ENCODE measurements at places on chromosomes 7 and 10.

- DNase-seq, result peak; percentile 79
These were observed 73.9 kb downstream of the CXCL12 start for GRCh38 chr10:44310762-44311562.

- no peak for DNase-seq
These were observed 22.1 kb downstream of the ANTXRL start for GRCh38 chr10:46308666-46309450.

- peak; percentile 32 for DNase-seq
These were observed 39.7 kb downstream of the TES start for GRCh38 chr7:116249969-116250553.

GRCh38 chr7:53094827-53095226, 59.4 kb downstream of the POM121L12 start:
- no peak for DNase-seq

GRCh38 chr7:106175507-106175906, 63.4 kb upstream of the SYPL1 start:
- no peak for DNase-seq

- DNase-seq, result peak; percentile 81
These were observed 83.2 kb upstream of the KIF5B start for GRCh38 chr10:32139223-32140073.

GRCh38 chr7:47478017-47478344, 103.9 kb downstream of the TNS3 start:
- DNase-seq, result no peak

- DNase-seq, result no peak
These were observed 37.0 kb upstream of the DNAJB6 start for GRCh38 chr7:157299613-157300368.

DNA sequence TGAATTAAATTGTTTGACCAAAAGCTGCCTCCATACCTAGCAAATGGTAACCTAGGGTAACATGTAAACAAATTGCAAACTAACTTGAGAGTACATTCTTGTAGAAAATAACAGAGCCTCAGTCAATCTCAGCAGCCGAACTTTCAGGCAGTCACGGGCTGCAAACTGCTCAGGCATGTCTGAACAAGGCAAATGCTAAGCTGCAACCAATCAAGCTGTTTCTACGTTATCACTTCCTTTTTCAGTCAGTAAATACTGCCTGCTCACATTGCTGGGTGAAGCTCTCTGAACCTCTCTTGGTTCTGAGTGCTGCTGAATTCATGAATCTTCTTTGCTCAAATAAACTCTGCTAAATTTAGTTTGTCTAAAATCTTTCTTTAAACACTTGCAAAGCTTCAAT, 1212.4 kb downstream of the SORCS1 start:
- DNase-seq, result peak; percentile 42

GRCh38 chr7:147472556-147472955, 1118.0 kb upstream of the C7orf33 start:
- no peak for DNase-seq

DNA sequence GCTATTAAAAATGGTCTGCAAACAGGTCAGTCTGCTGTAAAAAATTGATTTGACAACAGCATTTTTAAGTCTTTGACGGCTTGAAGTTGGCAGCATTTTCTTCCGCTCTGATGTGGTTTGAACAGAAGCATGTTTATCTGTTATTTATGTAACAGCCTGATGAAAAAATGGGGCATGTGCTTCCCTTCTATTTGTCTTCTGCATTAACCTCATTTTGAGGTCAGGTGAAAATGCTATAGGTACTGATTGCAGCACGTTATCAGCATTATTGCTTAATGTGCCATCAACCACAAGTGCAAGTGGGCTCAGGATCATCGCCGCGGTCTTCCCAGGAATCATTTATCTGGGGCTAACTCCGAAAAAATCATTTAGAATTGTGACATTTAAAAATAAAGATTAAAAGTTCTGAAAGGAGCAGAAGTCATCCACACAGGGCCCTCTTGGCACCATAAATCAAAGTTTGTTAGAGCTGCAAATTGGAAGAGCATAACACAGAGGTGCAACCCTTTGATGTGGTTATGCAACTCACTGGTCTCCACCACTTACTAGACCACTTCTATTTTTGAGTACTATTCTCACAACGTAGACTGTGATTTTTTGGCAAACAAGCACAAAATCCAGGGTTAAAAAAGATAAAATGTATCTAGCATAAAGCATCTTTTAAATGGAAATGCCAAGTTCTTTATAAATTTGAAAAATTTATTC, 307.7 kb downstream of the MDFIC start:
- no peak for DNase-seq

DNA sequence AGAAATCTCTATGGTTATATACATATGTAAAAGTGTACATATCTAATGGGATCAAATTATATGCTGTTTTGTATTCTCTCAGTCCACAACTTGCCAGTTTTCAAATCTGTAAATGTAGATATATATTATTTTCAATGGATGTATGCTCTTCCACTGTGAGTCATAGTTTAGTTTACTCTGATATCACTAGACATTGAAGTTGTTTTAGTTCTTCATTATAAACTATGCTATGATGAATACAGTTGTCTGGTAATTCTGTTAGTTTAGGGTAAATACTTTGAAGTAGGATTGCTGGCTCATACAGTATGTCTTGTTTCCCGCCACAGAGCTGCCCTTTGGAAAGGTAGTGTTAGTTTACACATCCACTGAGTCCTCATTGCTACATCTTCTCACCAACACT, 25.2 kb downstream of the SDK1 start:
- DNase-seq, result no peak

GRCh38 chr7:69898189-69898588, 299.9 kb downstream of the AUTS2 start:
- peak; percentile 17 for DNase-seq
